ENCODE measurements at places on chromosomes 3 and 15.

DNA sequence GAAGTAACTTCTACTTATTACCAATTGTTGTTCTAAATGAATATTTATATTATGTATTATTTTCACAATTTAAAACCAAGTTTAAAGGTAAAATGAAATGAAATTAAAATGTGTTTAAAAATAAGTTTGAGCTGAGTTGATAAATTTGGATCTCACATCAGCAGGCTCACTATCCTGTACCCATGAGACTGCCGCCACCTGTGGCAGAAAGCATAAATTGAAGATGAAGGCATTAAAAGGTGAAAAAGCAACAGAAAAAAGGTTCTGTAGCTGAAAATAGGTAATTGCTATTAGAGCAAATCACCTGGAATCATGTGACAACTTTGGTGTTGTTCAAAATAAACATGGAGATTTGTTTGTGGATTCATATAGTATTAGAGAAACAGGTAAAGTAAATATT is 133.0 kb upstream of the CADM2 start:
- no peak for DNase-seq

DNA sequence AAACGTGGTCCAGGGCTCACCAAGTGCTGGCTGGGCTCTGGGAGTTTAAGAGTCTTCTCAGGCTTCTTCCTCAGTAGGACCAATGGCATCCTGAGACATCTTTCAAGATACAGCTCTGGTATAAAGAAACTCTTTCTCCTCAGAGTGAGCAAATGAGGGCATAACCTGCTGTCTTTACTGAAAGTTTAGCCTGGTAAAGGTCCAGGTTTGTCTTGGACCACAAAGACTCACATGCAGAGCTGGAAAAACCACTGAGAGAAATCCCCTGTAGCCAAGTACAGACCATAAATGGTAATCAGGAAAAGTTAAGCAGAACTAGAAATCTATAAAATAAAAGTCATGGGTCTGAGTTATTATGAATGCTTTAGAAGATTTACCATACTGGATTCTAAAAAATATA is 23.1 kb downstream of the CD47 start:
- no peak for DNase-seq

DNA sequence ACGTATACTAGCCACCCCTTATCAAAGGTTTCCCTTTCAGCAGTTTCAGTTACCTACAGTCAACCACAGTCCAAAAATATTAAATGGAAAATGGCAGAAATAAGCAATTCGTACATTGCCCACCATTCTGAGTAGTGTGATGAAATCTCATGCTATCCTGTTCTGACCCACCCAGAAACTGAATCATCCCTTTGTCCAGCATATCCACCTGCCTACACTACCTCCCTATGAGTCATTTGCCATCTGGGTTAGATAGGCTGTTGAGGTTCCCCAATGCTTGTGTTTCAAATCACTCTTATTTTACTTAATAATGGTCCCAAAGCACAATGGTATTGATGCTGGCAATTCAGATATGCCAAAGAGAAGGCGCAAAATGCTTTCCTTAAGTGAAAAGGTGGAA is 15.3 kb upstream of the PHC3 start:
- DNase-seq, result no peak

GRCh38 chr3:13824521-13825310 is 55.2 kb downstream of the WNT7A start:
- no peak for DNase-seq

DNA sequence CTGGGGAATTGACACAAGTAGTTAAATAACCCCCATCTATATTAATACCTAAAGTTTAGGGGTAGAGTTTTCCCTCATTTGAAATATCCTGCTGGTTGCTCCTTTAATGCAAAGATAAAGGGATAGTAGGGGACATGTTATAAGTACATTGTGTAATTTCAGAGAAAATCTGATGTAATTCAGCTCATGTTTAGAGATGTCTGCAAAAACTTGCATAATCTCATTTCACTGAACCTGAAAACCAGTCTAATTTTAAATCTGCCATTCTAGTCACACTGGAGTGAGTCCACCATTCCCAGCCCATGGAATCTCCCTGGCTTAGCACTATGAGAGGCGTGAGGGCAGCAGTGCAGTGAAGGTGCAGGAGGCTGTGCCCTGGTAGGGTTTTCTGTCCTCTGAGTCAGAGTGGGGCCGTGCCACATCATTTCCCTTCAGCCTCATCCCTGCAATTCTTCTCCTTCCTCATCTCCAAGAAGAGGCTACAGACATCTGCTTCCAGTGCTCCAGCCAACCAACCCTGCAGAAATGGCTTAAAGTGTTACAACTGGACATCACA is 246.3 kb upstream of the UMPS start:
- no peak for DNase-seq

GRCh38 chr3:105594219-105594618 is 227.5 kb downstream of the ALCAM start:
- DNase-seq, result no peak

DNA sequence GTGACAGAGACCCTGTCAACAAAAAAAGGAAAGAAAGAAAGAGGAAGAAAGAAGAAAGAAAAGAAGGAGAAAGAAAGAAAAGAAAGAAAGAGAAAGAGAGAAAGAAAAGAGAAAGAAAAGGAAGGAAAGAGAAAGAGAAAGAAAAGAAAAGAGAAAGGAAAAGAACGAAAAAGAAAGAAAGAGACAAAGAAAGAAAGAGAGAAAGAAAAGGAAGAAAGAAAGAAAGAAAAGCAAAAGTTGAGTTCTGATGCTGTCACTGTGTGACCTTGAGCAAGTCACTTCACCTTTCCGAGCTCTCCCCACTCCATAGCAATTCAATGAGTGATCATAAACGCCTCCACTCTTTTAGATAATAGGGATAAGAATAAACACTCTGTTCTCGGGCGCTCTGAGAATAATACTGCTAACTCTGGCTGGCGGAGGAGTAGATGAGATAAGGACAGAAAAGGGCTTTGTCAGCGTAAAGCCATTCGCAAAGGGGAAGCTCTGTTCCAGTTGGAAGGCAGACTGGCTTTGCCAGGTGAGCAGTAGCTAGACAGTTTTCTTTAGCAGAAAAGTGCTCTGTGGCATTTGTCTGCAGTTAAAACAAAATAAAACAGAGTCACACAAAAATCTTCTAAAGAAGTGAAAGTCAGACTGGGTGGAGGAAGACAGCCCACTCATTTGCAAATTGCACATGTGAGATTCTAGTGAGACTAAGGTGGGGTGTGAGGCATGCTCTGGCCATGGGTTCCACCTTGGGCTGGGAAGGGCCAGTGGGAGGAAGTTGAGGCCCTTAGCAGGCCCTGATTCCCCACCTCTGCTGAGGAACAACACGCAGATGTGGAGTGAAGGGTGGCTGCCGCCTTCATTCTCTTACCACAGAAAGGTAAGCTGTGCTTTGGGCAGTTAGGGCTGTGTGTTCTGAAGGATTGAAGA is 9.6 kb upstream of the FLNB start:
- DNase-seq, result no peak

DNA sequence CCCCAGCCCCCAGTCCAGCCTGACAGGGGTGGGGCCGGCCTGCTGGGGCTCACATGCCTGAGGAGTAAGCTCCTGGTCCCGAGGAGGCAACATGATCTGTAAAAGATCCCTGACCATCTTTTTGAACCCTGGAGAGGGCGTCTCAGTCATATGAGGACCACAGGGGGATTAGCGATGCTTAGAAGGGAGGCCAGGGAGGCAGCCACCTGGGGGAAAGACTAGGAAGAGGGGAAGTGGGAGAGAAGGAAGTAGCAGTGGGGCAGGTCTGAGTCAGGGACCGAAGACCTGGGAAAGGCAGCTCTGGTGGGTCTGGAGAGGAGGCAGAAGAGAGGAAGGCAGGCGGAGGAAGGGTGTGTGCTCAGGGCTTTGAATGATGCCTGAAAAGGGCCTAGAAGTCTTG is 18.9 kb downstream of the PIF1 start:
- no peak for DNase-seq

- no peak for DNase-seq
These were observed 666.8 kb upstream of the ARPP21 start for GRCh38 chr3:34972481-34972880.

DNA sequence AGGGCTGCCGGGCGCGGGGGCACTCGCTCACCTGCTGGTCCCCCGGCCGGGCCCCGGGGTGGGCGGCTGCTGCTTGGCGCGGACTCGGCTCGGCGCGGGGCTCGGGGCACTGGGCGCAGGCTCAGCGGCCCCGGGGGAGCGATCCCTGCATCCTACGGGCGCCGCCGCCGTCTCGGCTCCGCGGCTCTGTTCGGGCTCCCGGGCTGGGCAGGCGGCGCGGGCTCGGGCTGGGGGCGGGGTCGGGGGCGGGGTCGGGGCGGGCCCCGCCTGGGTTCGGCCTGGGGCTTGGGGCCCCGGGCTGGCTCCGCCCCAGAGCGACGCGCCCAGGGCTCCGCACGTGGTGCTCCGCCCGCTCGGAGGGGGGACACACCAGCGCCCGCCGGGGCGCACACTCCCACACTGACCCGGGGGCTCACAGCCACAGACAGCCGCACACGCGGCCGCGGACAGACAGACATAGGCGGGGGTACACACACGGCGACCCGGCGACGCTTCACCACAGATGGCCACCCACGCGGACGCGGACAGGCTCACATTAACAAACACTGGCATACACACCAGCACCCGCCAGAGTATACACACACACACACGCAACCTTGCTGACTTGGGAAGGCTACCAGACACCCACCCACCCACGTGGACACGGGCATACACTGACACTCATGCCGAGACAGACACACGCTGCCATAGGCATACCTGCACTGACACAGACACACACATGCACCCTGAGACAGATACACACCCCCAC is at the start of gene SCN5A:
Gene SCN5A (minus strand): TSS at position 188 of the 748 bp plus-strand sequence. CDS start 16,380 bp downstream, outside the sequence.
- no peak for DNase-seq

- no peak for DNase-seq
These were observed 520.0 kb downstream of the MECOM start for GRCh38 chr3:169143506-169143905.

DNA sequence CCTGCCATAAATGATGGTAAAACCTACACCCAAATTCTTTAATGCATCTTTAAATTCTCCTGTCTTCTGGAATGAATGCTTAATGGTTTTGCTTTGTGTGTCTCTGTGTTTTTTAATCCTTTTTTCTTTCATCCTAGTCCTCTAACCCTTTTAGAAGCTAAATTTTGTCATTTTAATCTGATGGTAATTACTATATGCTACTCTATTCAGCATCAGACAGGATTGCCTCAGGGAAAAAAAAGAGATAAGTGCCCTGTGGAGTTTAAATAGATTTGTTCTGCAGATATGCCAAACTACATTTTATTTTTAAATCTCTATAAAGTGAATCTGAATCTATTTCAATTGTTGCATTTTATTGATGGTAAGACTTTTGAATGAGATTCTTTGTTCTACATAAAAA is 966.8 kb downstream of the NSUN3 start:
- DNase-seq, result no peak

GRCh38 chr3:48278884-48279559 is 38.1 kb downstream of the ZNF589 start:
- DNase-seq, result no peak

DNA sequence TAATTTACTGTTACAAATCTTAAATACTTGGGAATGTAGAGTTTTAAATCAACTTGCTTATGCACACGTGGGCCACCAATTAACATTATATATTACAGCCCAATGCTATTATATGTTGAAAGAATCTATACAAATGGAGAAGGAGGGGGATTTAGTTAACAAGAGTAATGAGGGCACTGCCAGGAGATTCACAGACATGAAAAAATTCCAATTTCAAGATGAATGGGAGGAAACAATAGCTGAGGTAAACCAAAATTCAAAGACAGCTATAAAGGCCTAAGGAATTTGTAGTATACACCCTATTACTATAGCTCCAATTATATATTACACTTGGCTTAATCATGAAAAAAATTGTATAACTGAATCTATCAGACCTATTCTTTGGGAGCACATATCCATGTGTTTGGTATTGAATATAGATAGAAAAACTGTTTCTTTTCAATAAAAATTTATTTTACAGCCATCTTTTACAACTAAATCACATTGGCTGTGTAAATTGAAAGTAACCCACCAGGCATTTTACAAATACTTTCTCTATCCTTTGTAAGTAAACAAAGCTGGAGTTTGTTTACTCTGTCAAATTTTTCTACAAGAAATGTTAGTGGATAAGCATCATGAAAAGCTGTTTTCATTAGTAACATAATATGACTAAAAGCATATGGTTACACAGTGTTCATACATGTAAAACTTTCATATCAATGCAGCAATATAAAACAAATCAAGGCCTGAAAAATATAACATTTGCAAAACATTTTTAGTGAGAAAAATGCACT is 1045.8 kb downstream of the ROBO1 start:
- no peak for DNase-seq

GRCh38 chr3:41167722-41168497 is 31.4 kb upstream of the CTNNB1 start:
- DNase-seq, result no peak

- no peak for DNase-seq
These were observed 48.1 kb upstream of the CRBN start for GRCh38 chr3:3227640-3228039.

DNA sequence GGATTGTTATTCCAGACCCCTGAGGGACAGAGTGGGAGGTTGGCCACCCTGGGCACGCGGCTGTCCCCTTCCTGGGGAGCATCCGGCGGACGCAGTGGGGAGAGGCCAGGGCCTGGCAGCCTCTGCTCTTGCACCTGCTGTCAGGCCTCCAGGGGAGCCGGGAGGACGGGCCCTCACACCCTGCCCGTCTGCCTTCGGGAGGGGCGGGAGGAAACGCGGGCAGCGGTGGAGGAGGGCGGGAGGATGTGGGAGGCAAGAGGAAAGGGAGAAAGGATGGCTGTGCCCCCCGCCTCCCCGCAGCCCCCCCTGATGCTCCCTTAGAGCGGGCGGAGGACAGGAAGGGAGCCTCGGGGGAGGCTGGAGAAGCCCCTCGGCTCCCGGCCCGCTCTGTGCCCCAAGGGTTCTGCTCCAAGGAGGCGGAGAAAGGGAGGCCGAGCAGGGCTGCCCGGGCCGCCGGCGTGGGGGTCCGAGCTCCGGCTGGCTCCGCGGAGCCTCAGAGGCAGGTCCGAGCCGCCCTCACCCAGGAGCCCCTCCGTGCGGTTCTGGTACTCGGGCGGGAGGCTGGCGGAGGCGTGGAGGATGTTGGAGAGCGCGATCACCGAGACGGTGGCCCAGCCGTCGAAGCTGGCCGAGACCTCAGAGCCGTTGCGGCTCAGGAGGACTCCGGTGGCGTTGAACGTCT is 40.9 kb downstream of the MUC20 start:
- no peak for DNase-seq

- DNase-seq, result no peak
These were observed 97.7 kb upstream of the PRR20G start for GRCh38 chr3:127385540-127385870.

GRCh38 chr15:29821416-29822099 is 710 bp downstream of the TJP1 start:
- DNase-seq, result peak; percentile 11
